ENCODE measurements at places on chromosomes 13 and 19.

DNA sequence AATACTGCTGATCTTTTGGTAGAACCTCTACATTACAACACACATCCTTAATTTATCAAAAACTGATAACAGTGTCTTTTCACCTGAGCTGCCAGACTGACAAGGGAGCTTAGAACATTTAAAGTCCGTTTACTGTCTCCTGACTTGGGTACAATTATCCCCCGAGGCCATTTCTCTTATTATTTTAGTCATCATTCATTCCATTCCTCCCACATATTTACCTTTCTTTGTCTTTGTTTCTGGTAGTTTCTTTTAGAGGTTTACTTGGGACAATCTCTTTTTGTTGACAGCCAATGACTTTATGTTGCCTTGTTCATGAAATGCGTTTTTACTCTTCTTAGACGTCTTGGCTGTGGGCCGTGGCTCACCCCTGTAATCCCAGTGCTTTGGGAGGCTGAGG is 186.9 kb downstream of the PCCA start:
- no peak for DNase-seq

DNA sequence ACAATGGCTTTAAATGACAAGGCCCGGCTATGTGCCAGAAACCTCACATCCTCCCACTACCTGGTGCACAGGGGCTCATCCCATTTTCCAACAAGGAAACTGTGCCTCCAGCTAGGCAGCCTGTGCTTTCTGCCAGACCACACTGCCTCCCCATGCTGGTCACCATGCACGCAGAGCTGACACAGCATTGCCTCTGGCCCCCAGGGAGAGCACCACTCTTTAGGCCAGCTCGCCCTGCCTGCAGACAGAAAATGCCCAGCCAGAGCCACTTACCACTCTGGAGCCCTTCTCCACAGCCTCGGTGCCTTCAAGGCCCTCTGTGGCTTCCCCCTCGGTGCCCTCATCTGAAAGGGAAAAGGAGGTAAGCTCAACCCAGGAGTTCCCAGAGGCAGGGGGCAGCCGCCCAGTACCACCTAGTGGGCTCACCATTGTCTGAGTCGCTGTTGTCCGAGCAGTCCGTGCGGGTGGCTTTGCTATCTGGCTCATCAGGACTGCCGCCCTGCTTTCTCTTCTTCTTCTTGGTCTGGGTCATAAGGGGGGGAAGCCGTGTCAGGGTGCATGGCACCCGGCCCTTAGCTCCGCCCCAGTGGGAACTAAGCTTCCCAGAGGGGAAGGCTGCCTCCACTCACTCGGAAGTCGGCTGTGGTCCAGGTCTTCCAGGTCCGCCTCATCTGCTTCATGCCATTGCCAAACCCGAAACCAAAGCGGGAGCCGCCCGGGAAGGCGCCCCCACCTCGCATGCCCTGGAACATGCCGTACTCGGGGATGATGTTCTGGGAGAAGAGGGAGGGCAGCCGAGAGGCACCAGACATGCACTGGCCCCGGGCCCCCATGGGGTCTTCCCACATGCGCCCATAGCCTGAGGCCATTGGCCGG is 18.0 kb downstream of the AKAP8L start:
- no peak for DNase-seq

DNA sequence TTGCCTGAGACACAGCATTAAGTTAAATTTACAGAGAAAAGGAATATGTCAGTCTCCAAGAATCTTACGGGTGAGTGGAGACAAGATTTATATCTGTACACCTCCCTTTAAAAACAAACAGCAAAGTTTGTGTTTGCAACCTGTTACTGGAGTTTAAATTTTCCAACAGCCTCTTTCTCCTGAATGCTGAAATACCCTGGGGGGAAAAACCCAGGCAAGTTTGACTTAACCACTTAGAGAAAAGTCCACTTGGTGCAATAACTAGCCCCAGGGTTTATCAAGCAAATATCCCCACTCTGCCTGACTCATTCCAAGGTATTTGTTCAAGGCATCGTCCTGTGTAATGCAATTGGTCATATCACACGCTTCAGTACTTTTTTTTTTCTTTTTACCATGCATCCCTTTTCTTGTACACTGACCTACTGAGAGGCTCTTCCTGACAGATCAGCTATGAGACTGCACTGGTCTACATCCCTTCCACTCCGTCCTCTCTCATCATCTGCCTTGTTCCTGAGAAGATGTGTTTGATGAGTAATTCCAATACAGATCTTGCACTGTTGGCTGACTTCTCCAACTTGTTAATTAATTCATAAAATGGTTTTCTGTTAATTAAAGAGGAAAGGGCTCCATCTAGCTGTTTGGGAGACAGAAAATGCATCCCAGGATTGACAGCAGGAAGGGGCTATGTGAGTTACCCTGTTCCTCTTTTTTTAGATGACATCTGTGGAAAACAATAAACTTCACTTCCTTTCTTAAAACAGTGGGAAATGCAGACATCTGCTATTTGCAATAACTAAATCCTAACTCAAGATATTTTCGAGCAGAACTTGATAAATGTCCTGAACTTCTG is 212.5 kb upstream of the IRS2 start:
- no peak for DNase-seq

GRCh38 chr13:26619358-26619757 is 61.9 kb downstream of the WASF3 start:
- no peak for DNase-seq

- no peak for DNase-seq
Measured at GRCh38 chr19:43811837-43812236, 9.6 kb upstream of the LYPD5 start.

GRCh38 chr13:31286930-31287329 is 87.2 kb downstream of the B3GLCT start:
- DNase-seq = no peak

DNA sequence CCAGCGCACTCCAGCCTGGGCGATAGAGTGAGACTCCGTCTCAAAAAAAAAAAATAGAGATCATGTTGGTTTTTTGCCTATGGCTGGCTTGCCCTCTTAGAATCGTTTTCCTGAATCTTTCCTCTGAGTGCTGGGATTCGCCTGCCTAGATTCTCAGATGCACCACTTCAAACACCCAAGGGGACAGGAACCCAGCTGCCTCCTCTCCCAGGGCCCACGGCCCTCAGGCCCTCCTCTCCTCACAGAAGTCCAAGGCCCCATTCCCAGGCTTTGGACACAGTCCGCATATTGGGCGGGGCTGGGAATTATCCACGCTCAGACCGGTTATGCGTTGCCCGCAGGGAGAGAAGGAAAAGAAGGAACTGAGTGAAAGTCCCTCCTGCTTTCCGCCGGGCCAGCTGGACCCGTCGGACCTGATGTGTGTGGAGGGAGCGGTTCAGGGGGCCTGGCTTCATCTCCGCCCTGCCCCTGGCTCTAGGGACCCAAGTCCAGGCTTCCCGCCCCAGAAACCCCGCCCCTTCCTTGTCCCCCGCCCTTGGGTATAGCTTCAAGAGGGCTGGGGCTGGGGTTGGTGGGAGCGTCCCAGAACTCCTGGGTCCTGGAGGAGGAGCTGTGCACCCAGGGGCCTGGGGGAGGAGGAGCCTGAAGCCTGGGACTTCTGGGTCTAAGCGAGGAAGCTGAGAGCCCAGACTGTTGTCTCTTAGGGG is 5.8 kb downstream of the PPFIA3 start:
- no peak for DNase-seq

- DNase-seq = no peak
Measured at GRCh38 chr13:107031716-107032115, 463.8 kb upstream of the ARGLU1 start.

DNA sequence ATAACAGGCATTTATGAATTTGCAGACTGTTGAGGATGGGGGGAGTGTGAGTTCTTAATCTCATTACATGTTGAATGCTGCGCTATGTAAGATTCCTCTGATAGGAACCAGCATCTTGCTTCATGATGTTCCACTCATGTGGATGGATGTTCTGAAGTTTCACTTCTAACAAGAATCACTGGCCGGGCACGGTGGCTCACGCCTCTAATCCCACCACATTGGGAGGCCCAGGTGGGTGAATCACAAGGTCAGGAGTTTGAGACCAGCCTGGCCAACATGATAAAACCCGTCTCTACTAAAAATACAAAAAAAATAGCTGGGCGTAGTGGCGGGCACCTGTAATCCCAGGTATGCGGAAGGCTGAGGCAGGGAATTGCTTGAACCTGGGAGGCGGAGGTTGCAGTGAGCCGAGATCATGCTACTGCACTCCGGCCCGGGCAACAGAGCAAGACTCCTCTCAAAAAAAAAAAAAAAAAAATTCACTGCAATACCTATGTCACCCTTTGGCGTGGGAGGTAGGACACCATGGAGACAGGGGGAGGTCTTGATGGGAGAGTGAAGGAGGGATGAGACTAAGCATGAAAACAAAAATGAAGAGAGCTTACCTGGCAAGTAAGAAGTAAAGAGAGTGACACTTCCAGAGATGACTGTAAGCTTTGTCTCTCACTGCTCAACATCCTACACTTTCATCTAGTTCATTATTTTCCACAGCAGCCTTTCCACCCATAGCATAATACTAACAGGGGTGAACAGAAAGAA is 133.0 kb downstream of the DCT start:
- DNase-seq = no peak

GRCh38 chr13:22062478-22063205 is 391.8 kb downstream of the FGF9 start:
- DNase-seq = no peak

DNA sequence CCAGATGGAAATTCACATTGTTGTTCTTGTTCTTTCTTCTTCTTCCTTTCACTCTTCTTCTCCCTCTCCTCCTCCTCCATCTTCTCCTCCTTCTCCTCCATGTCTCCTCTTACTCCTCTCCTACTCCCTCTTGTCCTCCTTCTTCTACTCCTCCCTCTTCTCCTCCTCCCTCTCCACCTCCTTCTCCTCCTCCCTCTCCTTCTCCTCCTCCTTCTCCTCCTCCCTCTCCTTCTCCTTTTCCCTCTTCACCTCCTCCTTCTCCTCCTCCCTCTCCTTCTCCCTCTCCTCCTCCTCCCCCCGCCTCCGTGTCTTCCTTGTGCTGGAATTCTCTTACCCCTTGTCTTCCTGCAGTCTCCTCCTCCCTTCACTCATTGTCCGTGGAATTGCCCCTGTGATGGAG is 18.4 kb downstream of the CABP5 start:
- no peak for DNase-seq

DNA sequence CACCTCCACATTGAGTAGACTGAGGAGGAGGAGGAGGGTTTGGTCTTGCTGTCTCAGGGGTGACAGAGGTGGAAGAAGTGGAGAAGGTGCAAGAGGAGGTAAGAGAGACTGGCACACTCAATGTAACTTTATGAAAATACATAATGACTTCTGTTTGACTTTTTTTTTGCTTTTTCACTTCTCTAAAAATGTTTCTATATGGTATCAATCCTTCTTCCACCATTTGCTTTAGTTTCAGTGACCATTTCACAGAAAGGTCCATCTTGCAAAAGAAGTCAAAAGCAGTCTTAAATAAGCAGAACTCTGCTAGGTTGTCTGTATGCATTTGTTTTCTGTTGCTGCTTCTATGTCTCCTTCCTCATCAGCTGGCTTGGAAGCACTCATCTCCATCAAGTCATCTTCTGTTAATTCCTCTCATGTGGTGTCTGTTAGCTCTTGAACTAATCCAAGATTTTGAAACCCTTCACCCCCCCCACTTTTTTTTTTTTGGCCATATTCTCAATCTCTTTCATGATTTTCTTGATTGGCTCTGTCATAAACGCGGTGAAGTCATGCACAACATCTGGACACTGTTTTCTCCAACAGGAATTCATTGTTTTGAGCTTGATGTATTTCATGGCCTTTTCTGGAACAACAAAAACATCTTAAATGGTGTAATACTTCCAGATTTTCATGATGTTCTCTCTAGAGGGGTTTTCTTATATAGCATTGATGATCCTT is 80.8 kb downstream of the KL start:
- DNase-seq = no peak

DNA sequence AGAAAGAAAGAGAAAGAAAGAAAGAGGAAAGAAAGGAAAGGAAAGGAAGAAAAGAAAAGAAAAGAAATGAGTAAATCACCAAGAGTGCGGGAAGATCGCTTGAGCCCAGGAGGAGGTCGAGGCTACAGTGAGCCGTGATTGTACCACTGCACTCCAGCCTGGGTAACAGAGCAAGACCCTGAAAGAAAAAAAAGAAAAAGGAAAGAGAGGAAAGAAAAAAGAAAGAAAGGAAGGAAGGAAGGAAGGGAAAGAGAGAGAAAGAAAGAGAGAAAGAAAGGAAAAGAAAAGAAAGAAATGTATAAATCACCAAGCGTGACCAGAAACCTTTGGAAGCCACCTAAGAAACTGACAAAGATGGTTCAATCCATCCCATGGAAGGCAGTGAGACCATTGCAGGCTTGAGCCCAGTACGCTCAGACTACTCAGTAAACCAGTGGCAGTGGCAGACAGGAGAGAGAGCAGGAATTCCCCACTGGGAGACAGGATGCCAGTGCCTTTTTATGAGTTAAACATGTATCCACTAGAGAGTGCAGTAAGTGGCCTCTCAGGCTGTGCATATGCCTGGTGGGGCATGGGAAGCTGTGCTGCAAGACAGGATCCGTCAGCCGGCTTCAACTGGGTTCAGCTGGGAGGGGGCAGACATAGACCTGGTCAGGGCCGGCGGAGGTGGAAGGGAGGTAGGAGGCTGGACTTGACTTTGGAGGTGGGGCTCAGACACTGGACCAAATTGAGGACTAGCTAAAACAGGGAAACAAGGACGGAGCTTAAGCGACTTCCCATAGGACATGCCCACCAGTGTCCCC is 4.8 kb downstream of the GPR42 start:
- DNase-seq = no peak

GRCh38 chr13:50220938-50221337 is 205.7 kb downstream of the KCNRG start:
- DNase-seq = no peak

GRCh38 chr13:39967199-39967959 is 311.9 kb downstream of the COG6 start:
- DNase-seq = no peak

DNA sequence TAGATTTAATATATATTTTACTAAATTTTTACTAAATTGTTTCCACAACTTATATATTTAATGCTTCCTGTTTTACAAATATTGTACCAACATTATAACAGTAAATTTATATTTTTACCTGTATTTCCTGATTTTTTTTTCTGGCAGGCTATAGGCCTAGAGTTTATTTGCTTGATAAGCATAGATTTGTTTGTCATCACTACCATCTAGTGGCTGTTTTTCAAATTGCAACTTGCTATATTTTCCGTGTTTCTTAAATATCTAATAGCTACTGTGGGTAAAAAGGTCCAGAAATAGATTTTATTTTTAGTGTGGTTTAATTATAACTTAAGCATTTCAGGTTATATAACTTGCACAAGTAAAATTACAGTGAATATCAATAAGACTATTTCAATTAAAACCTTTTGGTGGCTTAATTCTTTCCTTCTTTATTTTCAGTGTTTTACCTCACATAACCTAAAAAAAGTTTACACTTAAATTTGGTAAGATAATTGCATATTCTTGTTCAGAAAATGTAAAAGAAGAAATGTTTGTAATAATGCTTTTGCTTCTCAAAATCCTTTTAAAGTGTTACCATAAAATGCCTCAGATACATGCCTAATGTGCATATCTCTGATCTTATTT is 60.6 kb downstream of the NDFIP2 start:
- peak; percentile 57 for DNase-seq

DNA sequence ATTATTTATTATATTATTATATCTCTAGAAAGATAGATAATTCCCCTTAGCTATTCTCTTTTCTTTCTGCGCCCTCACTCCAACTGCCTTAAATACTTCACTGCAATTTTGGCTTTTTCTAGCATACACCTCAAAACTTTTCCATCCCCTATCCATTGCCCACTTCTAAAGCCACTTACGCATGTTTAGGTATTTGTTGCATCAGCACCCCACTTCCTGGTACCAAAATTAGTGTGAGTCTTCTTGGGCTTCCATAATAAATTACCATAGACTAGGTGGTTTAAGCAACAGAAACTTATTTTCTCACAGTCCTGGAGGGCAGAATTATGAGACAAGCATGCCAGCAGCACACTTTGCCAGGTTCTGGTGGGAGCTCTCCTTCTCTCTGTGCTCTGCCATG is 209.0 kb downstream of the FGF14 start:
- DNase-seq = no peak

All from renal cortex interstitium (tissue), 15 donors.